ENCODE measurements at places on chromosomes 16 and 17.

GRCh38 chr16:868846-869822 lies 68.6 kb upstream of the GNG13 start:
- DNase-seq: no peak

DNA sequence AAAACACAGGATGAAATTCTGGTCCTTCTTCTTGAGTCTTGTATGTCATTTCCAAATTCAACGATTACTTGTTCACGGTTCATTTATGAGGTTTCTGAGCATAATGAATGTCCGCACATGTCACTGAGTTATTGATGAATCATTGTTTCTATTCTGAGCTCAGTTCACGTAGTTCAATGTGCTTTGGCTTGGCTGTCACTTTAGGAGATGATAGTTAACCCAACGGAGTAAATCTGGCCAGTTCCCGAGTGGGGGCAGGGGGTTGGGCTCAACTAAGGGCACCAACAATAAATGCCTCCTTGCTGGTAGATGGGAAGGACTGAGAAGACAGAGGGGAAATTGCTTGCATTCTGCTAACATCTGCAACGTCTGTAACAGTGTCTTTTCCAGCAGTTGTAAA lies 239.4 kb upstream of the HSBP1 start:
- no peak for DNase-seq

DNA sequence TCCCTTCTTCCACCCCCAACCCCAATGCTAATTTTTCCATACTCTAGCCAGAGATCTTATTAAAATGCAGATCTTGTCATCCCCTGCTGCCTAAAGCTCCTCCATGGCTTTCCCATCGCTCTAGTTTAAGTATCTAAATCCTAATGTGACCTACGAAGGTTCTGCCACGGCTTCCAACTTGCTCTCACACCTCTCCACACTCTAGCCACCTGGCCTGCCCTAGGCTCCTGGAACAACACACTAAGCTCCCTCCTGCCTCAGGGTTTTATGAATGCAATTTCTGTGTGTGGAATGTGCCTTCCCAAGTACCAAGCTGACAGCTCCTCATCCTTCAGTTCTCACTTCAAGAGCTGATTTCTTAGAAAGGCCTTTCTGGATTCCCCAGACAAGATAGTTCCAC lies 16.6 kb downstream of the NXPH3 start:
- DNase-seq: no peak

GRCh38 chr17:75241143-75241430 lies 20.3 kb downstream of the GGA3 start:
- no peak for DNase-seq

GRCh38 chr17:43219746-43220380 lies 8.2 kb downstream of the TMEM106A start:
- no peak for DNase-seq

GRCh38 chr17:43994272-43995149 lies 9.9 kb upstream of the NAGS start:
- no peak for DNase-seq

- DNase-seq: no peak
Measured at GRCh38 chr17:55466671-55467070, 44.6 kb downstream of the SMIM36 start.

DNA sequence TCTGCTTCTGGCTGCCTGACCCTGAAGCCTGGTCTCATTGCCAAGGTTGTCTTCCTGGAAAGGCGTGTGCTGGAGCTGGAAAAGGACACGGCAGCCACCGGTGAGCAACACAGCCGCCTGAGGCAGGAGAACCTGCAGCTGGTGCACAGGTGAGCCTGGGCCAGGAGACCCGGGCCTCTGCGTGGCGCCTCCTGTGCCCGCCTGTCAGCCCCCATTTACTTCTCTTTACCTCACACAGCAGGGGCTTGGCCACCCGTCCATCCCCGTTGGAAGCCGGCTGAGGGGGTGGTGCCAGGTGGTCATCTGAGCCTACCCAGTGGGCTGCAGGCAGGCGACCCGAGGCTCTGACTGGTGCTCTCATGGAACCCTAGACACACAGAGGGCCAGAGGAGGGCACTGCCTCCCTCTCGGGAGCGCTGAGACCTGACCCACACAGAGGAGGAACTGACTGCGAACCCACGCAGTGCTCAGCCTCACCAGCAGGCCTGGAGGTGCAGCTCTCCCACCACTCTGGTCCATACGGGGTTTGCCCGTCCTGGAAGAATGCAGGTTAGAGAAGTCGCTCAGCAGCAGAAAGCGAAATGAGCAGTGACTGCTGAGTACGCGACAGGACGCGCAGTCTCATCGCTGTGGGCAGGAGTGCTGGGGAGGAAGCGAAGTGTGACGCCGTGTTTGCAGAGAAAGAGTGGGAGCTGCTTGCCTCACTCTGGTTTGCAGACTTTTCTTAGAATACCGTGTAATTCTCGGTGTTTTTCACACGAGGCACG lies 21.9 kb upstream of the CAPN15 start:
- DNase-seq: no peak
